Vagina (tissue), 2 donors: ENCODE measurements at places on chromosomes 16 and 17.

DNA sequence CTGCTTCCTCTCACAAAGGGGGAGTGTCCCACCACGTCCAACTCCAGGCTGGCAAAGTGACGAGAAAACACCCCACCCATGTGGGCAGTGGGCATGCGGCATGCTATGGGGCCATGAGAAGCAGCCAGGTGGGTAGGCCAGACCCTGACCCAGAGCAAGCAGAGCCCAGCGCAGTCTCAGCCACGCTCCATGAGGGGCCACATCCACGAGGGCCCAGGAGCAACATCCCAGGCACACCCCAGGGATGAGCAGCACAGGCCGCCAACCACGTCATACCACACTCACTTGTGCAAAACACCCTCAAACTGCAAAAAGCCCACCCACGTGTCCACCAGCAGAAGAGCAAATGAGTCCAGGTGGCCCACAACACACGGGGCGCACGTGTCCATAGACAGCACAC lies 117.0 kb downstream of the ZNF778 start:
- no peak for DNase-seq

DNA sequence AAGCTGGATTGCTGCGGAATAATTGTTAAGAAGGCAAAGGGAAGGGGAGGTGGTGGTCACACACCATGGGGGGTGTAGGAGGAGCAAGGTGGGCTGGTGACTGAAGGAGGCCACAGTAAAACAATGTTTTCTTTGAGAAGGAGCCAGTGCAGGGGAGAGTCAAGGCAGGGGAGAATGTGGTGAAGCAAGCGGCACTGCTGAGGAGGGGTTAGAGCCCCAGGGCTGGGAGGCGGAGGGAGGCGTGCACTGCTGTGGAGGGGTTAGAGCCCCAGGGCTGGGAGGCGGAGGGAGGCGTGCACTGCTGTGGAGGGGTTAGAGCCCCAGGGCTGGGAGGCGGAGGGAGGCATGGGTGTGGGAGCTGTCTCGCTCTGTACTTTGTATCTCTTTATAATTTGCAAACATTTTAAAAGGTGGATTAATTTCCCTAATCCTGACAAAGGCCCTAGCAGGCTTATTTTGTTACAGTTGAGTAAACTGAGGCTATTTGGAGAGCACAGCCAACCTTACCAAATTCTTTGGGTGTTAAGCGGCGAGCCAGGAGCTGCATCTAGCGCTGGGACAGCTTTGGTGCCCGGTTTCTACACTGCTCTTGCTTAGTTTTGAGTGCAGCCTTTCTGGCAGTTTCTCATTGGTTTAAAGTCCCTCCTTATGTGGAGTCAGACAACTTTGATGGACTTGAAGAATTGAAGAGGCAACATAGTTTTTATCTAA lies 20.9 kb downstream of the RPTOR start:
- DNase-seq, result no peak

DNA sequence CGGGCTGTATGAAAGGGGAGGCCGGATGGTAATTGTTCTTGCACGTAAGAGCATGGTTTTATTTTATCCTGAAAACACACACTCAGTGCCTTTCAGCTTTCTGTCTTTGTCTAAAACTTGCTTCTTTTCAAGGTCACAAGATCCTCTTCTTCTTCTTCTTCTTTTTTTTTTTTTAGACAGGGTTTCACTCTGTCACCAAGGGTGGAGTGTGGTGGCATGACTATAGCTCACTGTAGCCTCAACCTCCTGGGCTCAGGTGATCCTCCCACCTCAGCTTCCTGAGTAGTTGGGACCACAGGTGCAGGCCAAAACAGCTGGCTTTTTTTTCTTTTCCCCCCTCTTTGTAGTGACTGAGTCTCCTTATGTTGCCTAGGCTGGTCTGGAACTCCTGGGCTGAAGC lies 15.9 kb upstream of the ZNF629 start:
- no peak for DNase-seq

GRCh38 chr17:13346996-13347762 lies 254.6 kb downstream of the HS3ST3A1 start:
- DNase-seq, result no peak

DNA sequence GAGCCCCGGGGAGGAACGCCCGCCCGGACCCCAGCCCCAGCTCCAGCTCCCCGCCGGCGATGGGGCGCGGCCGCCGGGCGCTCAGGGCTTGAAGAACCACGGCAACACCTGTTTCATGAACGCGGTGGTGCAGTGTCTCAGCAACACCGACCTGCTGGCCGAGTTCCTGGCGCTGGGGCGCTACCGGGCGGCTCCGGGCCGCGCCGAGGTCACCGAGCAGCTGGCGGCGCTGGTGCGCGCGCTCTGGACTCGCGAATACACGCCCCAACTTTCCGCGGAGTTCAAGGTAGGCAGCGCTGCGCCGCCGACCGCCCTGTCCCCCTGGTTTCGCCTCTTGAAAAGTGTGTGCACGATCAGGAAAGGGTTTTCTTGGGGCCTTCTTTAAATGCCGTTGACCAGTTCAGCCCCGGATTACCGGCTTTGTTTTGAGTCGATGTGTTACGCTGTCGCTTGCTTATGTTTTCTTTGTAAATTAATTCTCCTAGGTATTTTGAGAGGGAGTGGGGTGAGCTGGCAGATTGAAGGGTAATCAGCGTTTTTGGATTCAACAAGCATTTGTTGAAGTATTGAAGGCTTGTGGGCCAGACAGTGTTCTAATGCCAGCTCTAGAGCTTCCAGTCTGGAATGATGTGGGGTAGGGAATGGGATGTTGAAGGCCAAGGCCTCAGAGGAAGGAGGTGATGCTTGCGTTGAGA lies 681 bp downstream of the USP43 start:
- DNase-seq, result no peak

- DNase-seq, result no peak
Measured at GRCh38 chr17:74814453-74814852, 38.3 kb upstream of the NAT9 start.

GRCh38 chr17:17146786-17147406 lies 59.2 kb downstream of the PLD6 start:
- DNase-seq, result no peak

DNA sequence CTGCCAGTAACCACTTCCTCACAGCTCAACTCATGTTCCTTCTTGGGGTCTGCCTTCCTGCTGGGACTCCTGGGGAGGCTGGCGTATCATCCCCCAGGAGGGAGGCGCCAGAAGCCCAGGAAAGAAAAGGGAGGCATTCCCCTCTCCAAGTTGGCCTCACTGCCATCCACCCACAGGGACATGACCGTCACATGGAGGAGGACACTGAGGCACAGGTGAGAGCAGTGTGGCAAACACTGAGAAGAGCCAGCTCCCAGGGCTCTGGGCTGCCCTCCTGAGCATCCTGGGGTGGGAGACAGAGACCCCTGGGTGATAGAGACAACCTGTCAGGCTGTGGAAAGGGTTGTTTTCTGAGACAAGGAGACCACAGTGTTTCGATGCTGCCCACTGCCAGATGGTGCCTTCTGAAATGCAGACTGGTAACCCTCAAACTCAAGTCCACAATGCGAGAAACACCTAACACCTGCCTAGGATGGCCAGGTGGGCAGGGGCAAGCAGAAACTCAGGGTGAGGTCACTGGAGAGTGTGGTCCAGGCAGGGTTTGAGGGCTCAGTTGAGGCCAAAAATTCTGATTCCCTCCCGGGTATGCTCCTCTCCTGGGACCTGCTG lies 1722.1 kb downstream of the TP53TG3F start:
- peak; percentile 92 for DNase-seq
